A673 (cell line): ENCODE measurements at places on chromosomes 11 and 22. TPM values are rescaled to one million over a fixed set of nuclear protein-coding genes. Genes with fewer than 3 reads are reported as not detected.

Gene LRRC75B
- 0.86 and 2.2 TPM in 2 replicates for total RNA-seq

Gene CAPN5
- 4.3 and 7.0 TPM in 2 replicates for total RNA-seq

Gene APOL5
- not detected in 2 replicates for total RNA-seq

DNA sequence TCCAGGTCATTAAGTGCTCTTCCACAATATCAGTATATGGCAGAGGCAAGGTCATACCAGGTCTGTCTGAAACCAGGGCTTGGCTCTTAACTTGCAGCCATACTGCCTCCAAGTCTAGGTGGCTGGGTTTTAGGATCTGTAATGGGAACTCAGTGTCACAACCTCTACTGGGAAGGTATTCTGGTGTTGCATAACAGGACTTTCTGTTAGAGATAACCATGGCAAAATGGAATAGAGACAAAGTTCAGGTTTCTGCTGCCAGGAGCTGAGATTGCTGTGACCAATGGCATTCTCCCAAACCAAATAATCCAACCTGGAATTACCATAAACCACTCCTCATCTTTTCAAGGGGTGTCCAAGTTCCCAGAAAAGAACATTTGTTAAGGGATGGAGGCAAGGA, 6.8 kb upstream of the SAA1 start:
- DNase-seq, result no peak

DNA sequence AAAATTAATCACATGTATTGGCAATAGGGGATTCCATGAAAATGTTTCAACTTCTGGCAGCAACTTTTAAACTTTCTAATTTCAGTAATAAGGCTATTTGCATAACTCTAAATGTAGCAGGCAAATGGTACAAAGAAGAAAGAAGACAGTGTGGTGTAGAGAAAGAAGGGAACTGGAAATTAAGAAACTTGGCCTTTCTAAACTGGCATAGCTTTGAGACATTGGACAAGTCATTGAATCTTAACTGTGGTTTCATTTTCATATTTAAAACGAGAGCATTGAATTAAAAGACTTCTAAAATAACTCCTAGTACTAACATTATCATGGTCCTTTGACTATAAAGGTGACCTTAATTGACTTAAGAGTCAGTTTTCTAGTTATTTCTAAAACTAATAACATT, 125.0 kb downstream of the UVRAG start:
- no peak for DNase-seq
